NCI-H82 (cell line): ENCODE measurements at places on chromosomes 12 and 14.

DNA sequence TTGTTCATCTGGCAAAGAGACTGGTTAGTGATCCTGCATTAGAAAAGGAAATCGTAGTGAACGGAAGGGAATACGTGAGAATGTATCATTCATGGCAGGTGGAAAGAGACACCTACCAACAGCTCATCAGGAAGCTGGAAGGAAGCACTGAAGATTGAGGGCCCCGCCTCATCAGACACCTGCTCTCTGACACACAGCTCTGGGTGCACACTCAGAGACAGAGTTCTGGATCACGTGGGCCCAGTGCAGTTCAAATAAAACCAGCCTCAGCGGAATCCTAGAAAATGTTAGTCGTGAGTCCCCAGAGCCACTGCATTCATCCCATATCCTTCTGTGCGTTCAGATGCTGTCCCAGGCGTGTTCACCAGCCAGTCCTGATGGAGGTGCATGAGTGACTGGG is 129.7 kb downstream of the GLT1D1 start:
- no peak for DNase-seq

- DNase-seq = no peak
These were observed 420.5 kb downstream of the ZFP36L1 start for GRCh38 chr14:68372368-68372767.

GRCh38 chr12:14621826-14622225 is 54.1 kb upstream of the PLBD1 start:
- no peak for DNase-seq

DNA sequence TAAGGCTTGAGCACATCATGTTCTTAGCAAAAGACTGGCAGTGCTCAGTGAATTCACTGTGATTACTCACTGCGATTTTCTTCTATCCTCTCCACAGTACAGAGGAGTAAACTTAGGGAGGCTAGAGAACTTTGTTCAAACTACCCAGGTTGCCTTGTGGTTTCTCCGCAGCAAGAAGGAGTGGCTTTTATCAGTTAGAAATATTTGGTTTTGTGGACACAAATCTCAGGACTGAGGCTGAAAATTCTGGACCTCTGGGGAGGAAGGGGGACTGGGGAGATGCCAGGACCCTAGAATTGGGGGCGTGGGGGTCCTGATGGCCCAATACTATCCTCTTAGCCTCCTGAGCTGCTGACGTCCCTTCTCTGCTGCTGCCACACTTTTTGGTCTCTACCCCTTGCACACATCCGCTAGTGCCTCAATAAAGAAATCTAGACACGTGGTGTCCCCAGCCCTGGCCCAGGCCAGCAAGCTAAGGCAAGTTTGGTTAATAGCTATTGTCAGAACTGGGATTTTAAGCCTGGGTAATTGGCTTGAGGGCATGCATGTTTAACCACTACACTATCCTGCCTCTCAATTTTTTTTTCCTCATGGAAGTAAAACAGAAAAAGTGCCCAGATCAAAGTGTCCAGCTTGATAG is 842 bp downstream of the OAS2 start:
- no peak for DNase-seq

DNA sequence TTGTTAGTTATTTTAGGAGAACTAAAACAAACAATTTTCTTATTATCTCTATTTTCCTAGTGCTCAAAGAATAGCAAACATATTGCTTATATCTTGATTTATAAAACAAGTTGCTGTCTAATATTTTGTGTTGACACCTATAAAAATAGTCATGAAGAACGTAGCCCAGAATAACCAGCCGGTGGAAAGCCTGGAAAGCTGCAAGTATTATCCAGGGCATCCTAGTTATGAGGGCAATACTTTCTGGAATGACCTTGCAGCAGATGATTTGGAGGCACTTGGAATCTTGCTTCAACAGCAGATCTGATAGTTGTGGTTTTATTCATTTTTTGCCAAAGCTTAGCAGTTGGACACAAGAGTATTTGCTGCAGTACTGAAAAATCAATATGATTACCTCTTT is 948.7 kb downstream of the LRFN5 start:
- no peak for DNase-seq

DNA sequence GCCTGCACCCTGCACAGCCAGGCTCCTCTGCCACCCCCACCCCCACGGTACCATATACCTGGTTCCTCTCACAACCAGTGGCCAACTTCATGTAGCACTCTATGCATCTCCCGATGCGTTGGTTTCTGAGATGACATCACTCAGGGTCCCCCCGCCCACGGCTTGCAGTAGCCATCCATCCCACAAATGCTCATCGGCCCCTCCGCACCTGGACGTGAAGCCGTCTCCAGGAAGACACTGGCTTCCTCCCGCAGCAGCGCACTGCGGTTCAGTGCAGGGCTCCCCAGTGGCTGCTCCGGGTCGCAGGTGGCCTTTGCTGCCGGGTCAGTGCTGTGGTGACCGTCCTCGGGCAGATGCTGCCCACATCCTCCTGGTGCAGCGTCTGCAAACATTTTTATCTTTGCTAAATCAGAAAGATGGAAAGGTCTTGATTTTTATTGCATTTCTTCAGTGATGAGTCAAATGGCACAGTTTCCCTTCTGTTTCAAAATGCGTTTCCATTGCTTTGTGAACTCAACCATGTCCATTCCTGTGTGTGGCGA is 27.5 kb upstream of the MMP17 start:
- no peak for DNase-seq

DNA sequence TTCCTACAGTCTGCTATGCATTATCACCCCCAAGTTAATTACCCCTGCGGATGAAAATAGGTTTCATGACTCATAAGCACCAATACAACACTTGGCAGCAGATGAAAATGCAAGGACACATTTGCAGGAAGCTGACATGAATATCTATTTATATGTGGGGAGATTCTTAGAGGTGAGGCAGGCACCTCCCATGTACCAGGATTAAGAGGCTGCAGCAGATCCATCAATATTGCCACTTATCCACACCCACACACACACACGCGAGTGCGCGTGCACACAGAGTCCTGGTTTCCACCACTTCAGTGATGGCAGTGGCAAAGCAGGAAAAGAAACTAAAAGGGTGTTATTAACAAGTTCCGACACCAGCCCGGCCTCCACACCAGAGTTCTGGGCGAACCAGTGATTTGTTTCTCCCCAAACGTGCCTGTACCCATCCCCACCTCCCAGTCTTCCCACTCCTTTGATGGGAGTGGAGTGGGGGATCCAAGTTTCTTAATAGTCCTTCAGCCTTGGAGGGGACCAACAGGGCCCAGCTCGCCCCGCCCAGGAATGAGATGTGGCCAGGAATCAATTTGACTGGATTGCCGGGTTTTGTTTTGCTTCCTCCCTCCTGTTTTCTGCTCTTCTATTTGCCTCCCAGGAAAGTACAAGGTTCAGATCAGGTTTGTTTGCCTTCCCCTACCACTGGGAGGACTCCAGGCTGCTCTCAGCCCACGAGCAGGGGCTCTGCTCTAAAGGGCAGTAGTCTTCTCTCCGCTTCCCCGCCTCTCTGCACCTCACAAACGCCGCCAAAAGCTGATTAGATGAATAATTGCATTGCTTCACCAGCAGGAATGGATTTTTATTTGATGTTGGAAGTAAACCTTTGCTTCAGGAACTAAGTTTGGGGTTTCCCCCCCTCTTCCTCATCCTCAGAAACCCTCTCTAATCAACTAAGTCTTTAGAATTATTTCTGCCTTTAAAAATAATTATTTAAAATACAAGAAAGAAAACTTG is 5.2 kb downstream of the IRF2BPL start:
- peak; percentile 84 for DNase-seq

GRCh38 chr14:29926701-29927375 is 809 bp downstream of the PRKD1 start:
- peak; percentile 55 for DNase-seq

DNA sequence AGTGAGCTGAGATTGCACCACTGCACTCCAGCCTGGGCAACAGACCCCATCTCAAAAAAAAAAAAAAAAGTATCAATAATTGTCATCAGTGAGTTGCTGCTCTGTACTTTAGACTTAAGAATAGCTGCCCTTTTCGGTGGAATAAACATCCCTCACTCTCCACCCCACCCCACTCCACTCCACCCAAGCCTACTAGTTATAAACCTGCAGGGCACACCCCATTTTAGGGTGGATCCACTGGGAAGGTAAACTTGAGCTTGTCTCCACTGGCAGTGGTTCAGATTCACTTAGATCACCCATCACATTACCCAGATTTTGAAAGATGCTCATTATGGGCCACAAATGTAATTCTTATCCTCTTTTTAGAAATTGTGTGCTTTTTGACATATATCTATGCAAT is 106.4 kb downstream of the GPR135 start:
- DNase-seq = no peak

DNA sequence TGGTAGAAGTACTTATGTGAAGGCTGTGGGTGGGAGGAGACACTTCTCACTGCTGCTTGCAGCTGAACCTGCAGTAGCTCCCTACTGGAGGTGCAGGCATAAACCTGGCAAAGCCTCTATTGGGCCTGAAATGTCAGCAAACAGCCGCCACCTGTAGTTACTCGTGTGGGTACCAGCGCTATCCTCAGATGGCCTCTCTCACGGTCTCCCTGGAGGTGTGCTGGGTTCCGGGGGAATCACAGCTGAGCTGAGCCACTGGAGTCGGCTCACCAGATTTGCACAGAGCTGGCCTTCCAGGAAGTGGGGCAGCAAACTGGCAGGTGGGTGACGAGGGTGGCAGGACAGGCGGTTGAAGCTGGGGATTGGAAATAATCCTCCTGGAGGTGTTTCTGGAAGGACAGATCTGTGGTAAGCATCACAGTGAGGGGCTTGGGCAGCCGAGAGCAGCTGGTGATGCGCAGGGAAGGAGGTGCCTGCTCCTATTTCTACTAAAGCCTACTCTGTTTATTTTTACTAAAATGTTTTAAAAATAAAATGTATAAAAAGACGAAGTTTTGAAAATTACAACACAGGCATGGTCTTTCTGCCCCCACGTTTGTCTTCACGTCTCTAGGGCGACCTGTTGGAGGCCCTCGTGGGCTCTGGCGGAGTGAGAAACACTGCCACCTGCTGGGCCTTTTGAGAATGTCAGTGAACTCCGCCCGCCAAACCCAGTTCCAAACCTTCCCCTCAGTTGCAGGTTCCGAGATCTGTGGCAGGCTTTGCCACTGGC is 67.8 kb upstream of the PLEKHG3 start:
- peak; percentile 80 for DNase-seq

DNA sequence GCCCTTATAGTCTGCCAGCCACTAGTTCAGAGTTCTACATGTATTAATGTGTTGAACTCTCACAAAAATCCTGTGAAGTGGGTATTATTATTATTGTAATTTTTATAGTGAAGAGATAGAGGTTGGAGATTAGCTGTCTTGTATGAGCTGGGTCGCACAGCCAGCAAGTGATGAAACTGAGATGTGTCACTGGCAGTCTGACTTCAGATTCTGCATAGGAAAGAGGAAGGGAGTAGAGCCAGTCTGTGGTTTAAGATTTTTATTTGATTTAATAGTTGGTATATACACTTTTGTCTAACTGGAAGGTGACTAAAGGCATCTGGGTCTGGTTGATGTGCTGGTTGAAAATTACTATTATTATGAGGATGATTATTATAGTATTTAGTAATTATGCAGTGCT is 5.8 kb upstream of the FRS2 start:
- no peak for DNase-seq

- no peak for DNase-seq
These were observed 64.2 kb upstream of the PYGL start for GRCh38 chr14:51008446-51008845.

DNA sequence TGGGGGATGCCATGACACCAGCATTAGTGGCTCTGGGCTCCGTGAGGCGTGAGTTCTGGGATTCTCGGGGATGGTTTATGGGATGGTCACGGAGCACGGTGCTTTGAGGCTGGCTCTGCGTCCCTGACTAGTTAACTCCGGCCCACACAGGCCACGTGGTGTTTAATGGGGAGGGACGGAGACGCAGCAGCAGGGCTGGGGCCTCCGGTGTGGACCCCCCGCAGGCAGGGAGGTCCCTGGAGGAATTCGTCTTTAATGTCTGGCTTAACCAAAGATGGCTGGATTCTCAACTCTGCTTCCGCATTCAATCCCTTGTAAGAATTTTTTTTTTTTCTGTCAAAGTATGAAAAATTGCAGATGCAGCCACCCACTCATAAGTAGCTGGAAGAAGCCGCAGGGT is 86.4 kb upstream of the RFLNA start:
- DNase-seq = no peak

DNA sequence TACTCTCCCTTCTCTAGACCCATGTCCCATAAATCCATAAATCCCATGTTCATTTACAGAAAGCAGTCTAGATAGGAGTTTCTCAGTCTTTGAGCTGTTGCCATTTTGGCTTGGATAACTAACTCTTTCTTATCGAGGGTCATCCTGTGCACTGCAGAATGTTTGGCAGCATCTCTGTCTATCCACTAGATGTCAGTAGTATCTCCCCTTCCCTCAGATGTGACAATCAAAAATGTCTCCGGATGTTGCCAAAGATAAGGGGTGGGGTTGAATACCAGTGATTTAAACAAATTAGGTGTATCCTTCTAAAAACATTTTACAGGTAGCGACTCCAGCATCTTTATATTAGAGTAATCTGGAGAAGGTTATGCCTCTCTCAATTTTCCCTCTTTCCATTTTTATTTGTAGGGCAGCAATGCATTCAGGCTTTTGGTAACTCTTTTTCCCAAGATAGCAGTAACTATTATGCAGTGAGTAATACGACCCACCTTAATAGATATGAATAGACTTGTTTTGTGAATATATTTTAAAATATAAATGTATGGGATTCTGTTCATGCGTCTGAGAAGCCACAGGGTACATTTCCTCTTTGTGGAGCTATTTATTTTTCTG is 100.7 kb downstream of the LRRK2 start:
- DNase-seq = peak; percentile 78

- no peak for DNase-seq
These were observed 114.8 kb upstream of the FLRT2 start for GRCh38 chr14:85415015-85415712.

DNA sequence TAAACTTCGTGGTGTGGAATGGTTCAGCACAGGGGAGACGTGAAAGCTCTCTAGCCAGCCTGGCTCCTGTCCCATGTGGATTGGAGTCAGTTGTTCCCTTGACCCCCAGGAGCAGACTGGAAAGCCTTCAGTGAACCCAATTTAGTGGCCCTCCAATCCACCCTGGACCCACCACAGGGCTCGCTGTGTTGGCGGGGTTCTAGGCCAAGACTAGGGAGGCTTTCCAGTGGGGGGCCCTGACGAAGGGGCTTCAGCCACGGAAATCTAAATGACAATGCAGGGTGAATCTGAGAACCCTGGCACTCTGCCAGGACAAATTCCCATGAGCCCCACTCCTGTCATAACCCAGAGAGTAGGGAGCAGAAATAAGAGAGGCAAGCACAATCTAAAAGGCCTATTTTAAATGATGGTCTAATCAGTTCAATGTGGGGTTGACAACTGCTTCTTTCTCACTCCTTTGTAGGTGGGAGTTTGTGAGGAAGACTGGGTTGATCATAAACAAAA is 110.8 kb downstream of the SLC35F4 start:
- peak; percentile 94 for DNase-seq

DNA sequence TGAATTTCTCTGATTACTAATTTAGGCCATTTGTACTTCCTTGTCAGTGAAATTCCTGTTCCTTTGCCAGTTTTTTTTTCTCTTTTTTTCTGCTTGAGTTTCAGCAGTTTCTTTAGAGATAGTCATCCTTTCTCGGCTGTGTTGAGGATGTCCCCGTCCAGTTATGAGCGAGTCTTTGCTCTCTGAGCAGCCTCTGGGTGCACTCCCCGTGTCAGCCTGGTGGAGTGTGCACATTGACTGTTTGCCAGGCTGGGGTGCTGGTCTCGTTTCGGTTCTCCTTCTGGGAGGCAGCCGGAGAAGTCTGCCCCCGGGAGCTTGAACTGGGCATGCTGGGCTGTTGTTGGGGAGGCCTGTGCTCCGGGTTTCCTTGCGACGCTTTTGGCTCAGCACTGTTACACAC is 3.0 kb downstream of the PACS2 start:
- DNase-seq = no peak

- DNase-seq = no peak
These were observed 111.8 kb downstream of the PRIMA1 start for GRCh38 chr14:93676416-93676958.

GRCh38 chr12:101019201-101019600 is 190.8 kb downstream of the SLC5A8 start:
- DNase-seq = no peak
